ENCODE measurements at places on chromosomes 3 and 15.

- DNase-seq = no peak
Measured at GRCh38 chr3:51963951-51964451, 3.3 kb downstream of the PCBP4 start.

DNA sequence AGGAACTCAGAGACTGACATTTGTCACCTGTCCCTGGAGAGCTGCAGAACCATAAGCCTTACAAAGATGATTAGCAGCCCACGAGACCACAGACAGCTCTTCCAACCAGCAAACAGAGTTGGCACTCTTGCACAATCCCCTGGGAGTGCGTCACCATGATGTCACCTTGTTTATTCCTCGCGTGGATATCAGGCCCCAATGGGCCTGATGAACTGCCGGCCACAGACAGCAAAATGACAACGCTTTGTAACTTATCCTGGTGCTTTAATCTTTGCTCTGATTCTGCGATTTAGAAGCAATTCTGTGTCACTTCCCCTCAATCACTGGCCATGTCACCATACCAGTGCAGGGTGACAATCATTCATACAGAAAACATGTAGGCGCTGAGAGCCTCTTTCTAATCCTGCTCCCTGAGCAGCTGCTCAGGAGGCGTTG, 89.2 kb downstream of the TAMM41 start:
- DNase-seq = no peak

DNA sequence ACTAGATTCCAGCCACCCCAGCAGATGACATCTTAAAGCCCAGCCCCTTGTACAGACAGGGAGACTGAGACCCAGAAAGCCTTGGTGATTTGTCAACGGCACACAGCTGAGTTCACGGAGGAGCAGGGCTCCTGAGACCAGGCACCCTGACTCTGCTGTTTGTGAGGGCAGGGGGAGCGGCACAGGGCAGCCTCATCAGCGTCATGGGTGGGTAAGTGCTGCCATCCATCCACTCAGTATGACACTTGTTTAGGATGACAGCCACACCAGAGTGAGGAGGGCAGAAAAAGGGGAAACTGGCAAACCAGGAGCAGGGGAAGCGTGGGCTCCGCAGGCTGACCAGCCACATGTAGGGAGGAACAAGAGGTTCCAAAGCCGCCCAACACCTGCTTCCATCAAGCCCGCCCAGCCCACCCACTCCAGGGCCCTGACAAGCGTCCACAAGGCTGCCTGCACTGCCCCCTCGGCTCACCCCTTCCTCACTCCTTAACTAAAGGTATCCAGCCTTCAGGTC, 19.9 kb downstream of the RBPMS2 start:
- DNase-seq = no peak

DNA sequence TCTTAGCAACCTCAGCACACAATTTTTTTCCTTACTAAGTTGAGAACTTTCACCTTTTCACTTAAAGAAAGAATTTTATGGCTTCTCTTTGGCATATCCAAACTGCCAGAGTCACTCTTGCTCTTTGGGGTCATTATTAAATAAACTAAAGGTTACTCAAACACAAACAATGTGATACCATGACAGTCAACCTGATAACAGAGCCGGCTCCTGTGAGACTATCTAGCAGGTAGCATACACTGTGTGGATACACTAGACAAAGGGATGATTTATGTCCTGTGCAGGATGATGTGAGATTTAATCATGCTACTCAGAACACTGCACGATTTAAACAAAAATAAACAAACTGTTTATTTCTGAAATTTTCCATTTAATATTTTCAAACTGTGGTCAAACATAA, 35.6 kb downstream of the LRRFIP2 start:
- DNase-seq = no peak

DNA sequence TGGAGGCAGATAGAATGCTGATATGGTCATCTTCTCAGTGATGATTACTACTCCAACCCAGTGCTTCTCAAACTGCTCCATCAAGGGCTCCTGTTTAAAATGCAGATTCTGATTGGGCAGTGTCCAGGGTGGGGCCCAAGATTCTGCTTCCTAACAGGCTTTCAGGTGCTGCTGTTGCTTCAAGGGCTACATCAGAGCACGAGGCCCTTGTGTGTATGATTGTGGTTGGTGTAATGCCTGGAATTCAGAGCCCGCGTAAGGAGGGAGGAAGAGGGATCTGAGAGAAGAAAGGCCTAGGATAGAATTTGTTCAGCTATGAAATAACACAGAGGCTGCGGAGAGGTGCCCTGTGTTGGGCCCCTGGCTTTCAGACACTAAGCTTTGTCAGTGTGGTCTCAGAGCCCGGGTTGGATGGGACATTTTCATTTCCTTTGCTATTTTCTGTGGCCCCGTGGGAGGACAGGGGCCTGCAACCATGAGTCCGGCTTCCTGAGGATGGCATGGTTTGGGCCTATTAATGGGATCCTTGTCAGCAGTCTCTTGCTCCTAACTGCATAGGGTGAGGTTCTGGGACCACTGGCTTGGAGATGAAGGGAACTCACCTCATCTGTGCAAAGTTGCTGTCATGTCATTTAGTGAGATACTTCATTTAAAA, 53.0 kb downstream of the ATP1B3 start:
- DNase-seq = no peak

DNA sequence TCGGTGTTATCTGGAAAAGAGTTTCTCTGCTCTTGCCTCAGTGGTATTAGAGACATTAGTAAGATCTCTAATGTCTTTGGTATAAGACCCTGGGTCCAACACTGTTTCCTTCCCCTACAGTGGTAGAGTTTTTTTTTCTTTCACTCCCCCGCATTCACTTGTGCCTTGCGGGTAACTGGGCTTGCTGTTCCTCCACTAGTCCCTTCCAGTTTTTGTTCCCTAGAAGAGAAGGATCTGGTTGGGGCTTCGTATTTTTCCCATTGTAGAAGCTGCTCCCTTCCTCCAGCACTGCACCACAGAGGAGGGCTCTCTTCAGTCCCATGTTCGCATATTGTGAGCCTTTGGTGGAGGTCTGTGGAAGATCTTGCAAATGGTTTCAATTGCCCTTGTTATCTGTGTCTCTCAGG, 13.7 kb downstream of the CTDSPL2 start:
- no peak for DNase-seq

- no peak for DNase-seq
Measured at GRCh38 chr3:117885011-117885441, 1149.6 kb downstream of the IGSF11 start.

GRCh38 chr15:101065570-101066221, 146.5 kb downstream of the LRRK1 start:
- DNase-seq = no peak

- DNase-seq = peak; percentile 57
Measured at GRCh38 chr3:159273608-159274007, 471.8 kb downstream of the MFSD1 start.

DNA sequence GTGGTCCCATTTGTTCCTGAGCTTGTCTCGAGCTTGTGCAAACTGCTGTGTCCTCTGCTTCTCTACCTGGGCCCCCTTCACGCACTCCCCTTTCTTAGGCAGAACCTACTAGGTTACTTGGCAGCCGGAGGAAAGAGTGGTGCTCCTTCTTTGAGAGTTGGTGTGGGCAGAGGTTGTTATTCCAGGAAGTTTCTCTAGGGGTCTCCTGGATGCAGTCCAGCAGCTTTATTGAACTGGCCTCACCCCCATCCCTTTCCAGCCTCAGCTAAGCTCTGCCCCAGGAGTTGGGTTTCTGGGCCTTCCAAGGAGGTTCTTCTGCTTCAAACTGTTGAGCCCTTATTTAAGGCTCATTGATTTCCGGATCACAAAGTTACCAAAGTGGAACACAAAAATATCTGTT, 103.2 kb downstream of the C3orf70 start:
- no peak for DNase-seq

- DNase-seq = no peak
Measured at GRCh38 chr15:48334260-48334659, 3.0 kb downstream of the DUT start.

GRCh38 chr3:168738527-168739325, 643.0 kb upstream of the GOLIM4 start:
- DNase-seq = no peak

GRCh38 chr3:38453913-38454177, 155 bp downstream of the ACVR2B start:
- DNase-seq = no peak

- no peak for DNase-seq
Measured at GRCh38 chr15:78203346-78204225, 30.8 kb downstream of the ACSBG1 start.

GRCh38 chr3:102354818-102355515, 79.8 kb upstream of the ZPLD1 start:
- no peak for DNase-seq
